GM23248 (cell line): ENCODE measurements at places on chromosomes 6 and 20. TPM values are rescaled to one million over a fixed set of nuclear protein-coding genes. Genes with fewer than 3 reads are reported as not detected.

- no peak for DNase-seq
- H3K27me3 ChIP-seq, result no peaks in the 10 kb centered on the region
- peaks cover 29% of the 10 kb centered on the region for H3K36me3 ChIP-seq
- peak overlapping the region; percentile 80 for H3K4me3 ChIP-seq
- H3K27ac ChIP-seq, result peak overlapping the region; percentile 77
Observed at GRCh38 chr6:132812756-132813172, 1.6 kb upstream of the RPS12 start.

DNA sequence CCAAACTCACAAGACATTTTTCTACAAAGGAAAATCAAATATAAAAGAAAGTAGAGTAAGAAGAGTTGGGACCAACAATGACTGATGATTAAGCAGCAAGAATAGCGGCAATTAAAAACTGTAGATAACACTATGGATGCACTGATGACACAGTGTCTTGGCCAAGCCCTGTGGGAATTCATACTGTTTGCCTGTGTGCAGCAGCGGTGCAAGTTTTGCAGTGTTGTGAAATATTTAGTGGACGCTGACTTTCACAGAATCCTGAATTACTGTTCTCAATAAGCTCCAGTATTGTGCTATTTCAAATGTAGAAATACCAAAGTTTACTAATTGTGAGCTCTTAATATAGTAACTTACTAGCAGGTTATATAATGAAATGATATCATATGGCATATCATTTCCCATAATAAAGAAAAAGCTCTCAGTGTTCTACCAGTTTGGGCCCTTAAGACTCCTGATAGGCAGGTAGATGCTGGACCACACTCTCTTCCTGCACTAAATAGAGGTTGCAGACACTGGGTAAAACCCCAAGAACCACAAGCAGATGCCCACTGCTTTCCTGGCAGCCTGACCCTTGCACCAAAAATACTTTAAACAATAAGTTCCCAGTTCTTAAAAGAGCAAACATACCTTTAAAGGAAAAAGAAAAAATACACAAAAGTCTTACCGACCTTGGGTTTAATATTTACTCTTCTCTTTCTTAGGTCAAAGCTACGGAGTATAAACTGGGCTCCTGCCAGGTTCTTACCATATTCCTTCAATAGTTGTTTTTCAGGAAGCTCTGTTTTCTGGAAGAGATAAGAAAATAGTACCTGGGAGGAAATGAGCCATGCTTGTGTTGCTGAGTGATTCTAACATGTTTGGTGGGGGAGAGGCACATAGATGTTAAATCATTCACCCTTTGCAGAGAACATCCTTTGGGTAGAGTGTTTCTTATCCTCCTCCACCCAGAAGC is 41.6 kb downstream of the ANKEF1 start:
- H3K27ac ChIP-seq, result no peak overlapping the region
- no peak overlapping the region for H3K4me3 ChIP-seq
- DNase-seq, result no peak
- no peaks in the 10 kb centered on the region for H3K36me3 ChIP-seq
- H3K4me1 ChIP-seq, result peaks cover 27% of the 10 kb centered on the region

DNA sequence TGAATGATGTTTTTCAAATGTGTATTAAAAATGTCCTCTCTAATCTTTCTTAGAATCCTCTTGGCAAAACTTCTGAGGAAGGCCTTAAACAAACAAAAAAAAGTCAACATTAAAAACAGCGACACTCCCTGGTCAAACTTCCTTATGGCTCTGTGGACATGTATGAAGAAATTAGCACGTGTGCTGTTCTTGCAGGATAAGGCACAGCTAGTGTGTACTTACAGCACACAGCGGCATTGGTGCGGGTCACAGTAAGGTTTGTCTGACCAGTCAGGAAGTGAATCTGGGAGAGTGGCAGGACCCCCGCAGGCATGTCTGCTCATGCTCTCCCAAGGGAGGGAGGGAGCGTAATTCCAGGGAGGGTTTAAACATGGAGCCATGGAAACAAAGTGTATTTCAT is 38.8 kb downstream of the SLC22A1 start:
- H3K4me1 ChIP-seq, result no peaks in the 10 kb centered on the region
- no peak overlapping the region for H3K27ac ChIP-seq

DNA sequence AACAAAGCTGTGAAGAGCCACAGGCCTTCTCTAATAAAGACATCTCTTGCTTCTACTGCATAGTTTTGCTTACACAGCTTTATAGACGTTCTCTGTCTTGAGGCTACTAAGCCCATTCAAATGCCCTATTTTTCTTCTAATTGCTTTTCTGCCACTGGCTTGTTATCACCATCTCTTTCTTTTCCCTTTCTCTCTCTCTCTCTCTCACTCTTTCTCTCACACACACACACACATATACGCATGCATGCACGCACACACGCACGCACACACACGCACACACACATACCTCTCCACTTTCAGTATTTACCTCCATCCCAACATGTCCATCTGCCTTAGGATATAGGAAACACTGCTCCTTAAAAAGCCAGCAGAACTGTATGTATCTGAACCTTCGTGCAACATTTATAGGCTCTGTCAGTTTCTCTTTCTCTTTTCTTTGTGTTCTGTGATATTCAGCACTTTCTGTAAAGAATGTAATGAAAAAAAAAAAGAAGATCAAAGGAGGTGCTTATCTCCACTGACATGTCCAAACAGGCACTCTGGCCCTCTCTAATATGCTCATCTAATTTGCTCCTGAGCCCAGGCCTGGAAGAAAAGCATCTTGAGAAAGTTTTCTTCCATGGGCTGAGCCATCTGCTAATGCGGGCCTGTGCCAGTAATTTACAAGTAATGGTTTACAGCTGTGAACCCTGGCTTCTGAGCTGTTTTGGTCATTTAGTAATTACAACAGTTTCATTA is 1046.7 kb upstream of the MAP3K7 start:
- H3K27me3 ChIP-seq, result no peaks in the 10 kb centered on the region
- H3K36me3 ChIP-seq, result no peaks in the 10 kb centered on the region
- no peak overlapping the region for H3K4me3 ChIP-seq
- no peak for DNase-seq

- peaks cover 4% of the 10 kb centered on the region for H3K36me3 ChIP-seq
- H3K4me1 ChIP-seq, result no peaks in the 10 kb centered on the region
- H3K27ac ChIP-seq, result no peak overlapping the region
- no peak for DNase-seq
- no peaks in the 10 kb centered on the region for H3K27me3 ChIP-seq
Observed at GRCh38 chr6:635233-635632, 21.7 kb downstream of the HUS1B start.

DNA sequence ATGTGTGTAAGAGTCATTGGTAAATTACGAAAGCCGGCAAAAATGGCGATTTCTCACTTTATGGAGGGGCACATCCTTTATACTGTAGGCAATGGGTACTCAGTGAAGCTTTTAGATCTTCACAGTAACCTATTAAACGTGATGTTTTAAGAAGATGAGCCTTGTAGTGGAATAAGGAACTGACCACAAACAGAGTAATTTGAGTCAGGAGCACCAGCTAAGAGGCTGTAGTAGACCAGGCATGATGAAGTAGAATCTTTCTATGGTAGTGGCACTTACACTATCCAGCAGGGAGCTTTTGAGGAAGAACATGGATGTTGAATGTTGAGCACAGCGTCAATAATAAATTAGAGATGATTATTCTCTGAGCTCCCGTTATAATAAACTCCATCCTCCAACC is 65.9 kb downstream of the HIVEP2 start:
- no peaks in the 10 kb centered on the region for H3K36me3 ChIP-seq
- no peak overlapping the region for H3K27ac ChIP-seq
- H3K4me1 ChIP-seq, result peaks cover 48% of the 10 kb centered on the region
- no peak overlapping the region for H3K4me3 ChIP-seq

DNA sequence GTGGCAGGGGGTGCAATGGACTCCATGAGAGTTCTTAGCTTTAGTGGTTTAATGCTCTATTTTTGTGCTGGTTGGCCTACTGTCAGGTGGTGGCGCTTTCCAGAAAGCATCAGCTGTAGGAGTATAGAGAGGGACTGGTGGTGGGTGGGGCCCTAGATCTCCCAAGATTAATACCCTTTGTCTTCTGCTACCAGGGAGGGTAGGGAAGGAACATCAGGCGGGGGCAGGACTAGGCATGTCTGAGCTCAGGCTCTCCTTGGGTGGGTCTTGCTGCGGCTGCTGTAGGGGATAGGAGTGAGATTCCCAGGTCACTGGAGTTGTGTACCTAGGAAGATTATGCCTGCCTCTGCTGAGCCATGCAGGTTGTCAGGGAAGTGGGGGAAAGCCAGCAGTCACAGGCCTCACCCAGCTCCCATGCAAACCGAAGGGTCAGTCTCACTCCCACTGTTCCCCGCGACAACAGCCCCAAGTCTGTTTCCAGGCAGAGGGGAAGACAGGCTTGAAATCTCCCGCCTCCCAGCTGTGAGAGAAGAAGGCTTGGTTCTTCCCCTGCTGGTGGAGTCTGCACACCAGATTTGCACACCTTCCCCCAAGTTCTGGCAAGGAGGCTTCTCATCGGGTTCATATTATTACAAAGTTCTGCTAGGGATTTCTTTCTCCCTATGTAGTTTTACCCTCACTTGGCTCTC is 46.7 kb upstream of the PKIB start:
- H3K27ac ChIP-seq, result no peak overlapping the region
- no peak overlapping the region for H3K4me3 ChIP-seq
- H3K4me1 ChIP-seq, result no peaks in the 10 kb centered on the region
- no peaks in the 10 kb centered on the region for H3K36me3 ChIP-seq
- H3K27me3 ChIP-seq, result no peaks in the 10 kb centered on the region

- no peak for DNase-seq
- no peaks in the 10 kb centered on the region for H3K4me1 ChIP-seq
- no peak overlapping the region for H3K27ac ChIP-seq
Observed at GRCh38 chr6:122576888-122577287, 33.3 kb upstream of the PKIB start.

DNA sequence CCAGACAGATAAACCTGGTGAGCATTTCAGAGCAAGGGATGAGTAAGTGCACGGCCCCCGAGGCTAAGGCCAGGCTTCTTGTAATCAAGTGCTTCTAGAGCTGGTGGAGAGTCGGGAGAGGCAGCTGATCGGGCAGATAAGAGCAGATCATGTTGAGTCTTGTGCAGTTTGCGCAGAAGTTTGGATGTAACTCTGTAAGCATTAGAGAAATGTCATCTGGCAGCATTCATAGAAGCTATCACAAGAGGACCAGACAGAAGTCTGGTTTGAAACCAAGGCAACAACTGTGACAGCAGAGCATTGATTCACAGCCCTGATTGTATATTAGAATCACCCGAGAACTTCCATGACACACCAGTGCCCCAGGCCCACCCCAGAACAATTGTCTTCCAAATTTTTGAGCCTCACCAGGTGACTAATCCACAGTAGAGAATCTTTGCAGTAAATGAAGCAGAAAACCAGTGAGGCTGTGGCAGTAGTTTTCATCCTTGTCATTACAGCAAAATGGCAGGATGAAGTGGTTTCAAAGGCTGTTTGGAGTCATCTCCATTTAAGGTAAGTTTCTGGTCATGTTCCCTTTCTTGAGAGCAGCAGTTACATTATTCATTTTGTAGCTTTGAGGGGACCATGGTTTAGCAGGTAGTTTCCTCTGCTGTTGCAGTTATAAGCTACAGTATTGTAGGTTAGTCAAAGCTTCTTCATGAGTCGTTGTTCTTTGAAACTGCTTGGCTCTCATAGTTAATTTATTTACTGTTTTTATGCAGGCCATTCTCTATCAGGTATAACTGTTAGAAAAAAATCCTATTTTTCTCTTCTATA is 84.1 kb downstream of the RNF217 start:
- DNase-seq, result peak; percentile 22
- no peak overlapping the region for H3K4me3 ChIP-seq
- no peak overlapping the region for H3K27ac ChIP-seq
- no peaks in the 10 kb centered on the region for H3K27me3 ChIP-seq
- H3K4me1 ChIP-seq, result peaks cover 11% of the 10 kb centered on the region

GCNT2 gene
- polyA plus RNA-seq, result 0.06 TPM in 1 of 2 replicates, not detected in the other

TRIM31 gene
- polyA plus RNA-seq, result not detected in 2 replicates

DNA sequence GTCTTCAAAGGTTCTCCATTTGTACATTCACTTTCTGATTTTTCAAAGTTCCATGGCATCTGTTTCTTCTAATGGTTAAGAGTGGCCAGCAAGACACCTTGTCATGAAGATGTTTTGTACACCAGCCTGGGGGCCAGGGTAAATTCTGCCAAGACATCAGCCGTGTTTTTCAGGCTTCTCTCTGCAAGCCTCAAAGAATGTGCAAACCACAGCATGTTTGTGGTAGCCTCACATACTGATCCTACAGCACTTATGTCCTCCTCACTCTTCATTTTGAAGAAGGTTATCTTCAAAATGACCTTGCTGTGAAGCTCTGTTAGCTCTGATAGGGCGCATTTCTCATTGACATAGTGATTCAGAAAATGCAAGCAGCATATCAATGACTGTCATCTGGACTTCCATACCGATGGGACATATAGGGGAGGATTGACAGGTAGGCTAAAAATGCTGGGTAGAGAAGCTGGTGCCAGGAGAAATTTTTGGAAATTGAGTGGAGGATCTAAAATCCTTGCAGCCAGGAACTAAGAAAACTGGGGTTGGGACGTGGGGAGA is 59.3 kb upstream of the SPTLC3 start:
- no peak for DNase-seq
- peaks cover 25% of the 10 kb centered on the region for H3K27me3 ChIP-seq
- H3K36me3 ChIP-seq, result no peaks in the 10 kb centered on the region
- H3K4me3 ChIP-seq, result no peak overlapping the region

GRCh38 chr6:105804424-105804823 is 281.7 kb upstream of the PRDM1 start:
- no peaks in the 10 kb centered on the region for H3K36me3 ChIP-seq
- no peak overlapping the region for H3K4me3 ChIP-seq
- peak; percentile 85 for DNase-seq
- peak overlapping the region; percentile 47 for H3K27ac ChIP-seq
- peaks cover 44% of the 10 kb centered on the region for H3K4me1 ChIP-seq
- H3K27me3 ChIP-seq, result no peaks in the 10 kb centered on the region

DNA sequence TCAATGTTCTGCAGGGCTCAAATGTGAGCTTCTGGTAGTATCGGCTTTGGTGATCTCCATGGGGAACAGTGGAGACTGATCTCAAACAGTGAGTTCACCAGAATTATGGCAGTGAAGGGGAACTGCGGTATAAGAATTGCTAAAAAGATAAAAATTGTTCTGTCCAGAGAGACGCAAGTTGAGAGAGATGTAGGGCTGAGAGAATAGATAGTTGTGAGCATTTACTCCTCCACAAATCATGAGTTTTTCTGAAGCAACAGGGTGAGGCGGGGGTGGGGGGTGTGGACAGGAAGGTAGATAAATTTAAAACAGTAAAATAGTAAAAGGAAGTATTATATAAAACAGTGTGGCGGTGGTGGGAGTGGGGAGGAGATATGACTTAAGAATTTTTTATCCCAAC is 98.6 kb upstream of the NEDD9 start:
- no peak overlapping the region for H3K27ac ChIP-seq
- H3K4me1 ChIP-seq, result peaks cover 15% of the 10 kb centered on the region
- DNase-seq, result no peak
- no peak overlapping the region for H3K4me3 ChIP-seq

PSMB9 gene
- 11.2 and 12.3 TPM in 2 replicates for polyA plus RNA-seq

CSTF1 gene
- polyA plus RNA-seq, result 41.7 and 42.1 TPM in 2 replicates

DNA sequence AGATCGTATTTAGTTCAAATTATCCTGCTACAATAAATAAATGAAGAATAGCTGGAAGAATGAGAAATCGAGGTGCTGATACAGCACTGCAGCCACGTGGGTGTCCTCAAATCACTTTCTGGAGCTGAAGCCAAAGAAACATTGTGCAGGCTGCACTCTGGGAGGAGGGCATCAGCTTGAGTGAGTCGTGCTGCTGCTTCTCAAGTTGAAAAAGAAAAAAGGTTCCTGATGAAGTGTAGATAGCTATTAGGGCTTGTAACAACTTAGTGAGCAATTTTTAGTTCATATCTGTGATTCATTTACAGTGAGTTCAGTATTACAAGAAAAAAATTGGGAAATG is 40.5 kb downstream of the DSE start:
- peaks cover 33% of the 10 kb centered on the region for H3K4me1 ChIP-seq
- DNase-seq, result peak; percentile 75
- peaks cover 6% of the 10 kb centered on the region; the same call in 1 of the 2 replicates for H3K36me3 ChIP-seq
- no peaks in the 10 kb centered on the region for H3K27me3 ChIP-seq
